ENCODE measurements at places on chromosomes 4 and X.

- no peak for DNase-seq
These were observed 55.9 kb downstream of the FHDC1 start for GRCh38 chr4:152992027-152992426.

DNA sequence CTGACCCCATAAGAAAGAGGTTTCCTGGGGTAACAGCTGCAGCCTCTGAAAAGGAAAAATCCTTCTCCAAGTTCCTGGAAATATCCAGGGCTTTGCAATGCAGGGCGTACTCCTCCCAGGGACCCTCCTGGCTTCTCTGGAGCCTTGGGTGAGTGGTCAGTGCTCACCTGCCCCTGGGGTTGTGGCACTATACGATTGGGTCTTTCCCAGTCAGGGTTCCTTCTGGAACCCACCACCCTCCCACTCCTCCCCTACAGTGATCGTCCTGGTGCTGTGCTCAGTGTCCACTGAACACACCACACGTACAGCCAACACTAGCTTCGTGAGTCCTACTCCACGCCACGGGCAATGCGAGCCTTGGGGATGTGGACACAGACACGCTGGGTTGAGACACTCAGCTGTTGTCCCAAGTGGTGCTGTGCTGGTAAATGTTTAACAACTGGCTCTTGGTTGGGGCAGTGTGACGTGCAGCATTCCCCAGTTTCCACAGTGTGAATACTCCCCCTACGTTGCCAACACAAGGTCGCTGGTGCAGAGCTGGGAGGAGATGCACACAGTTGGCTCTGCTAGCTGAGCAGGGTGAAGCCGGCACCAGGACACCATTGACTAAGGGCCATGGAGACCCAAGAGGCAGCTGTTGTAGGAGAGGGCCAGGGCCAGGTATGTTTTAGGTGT lies 65.4 kb downstream of the HTRA3 start:
- DNase-seq = no peak

DNA sequence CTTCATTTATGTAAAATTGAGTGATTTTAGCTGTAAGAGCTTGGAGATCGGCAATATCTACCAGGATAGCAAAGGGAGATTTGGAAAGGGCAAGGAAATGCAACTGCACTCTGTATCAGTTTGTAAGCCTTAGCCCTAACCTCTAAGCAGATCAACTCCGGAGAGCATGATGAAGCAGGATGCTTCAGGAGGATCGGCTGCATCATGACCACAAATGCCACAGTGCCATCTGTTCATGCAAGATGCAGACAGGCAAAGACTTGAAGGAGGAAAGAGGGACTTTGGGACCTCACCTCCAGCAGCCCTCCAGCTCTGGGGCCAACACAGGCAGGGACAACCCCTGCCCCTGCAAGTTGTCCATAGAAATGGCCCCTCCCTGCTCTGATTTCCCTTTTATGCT lies 377.6 kb upstream of the GATB start:
- no peak for DNase-seq

DNA sequence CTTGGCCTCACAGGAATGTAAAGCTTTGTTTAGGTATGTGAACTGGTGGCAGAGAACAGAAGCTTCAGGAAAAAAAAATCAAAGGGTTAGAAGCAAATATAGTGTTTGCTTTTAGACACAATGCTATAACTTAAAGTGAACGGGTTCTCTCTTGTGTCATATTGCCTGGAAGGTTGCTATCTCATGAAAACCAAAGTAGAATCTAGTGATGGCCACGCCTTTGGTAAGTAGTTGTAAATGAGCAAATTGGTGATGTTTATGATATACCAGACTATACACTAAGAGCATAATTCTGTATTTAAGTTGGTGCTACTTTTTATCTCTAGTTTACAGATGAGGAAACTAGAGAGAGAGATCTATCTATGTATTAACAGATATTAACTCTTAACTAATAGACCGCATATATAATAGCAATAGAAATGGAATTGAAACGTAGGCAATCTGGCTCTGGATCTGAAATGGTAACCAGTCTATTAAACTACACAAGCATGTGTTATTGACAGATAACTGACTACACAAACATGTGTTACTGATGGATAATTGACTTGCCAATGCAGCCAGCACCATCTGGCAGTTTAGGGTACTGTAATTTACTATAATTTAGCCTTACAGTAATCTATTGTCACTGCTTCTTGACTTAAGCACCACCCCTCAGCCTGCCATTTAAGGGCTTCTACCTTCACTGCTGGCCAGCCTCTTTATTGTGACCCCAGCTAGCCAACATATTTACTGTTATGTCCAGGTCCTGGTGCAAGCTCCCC lies 40.8 kb downstream of the HCCS start:
- no peak for DNase-seq

DNA sequence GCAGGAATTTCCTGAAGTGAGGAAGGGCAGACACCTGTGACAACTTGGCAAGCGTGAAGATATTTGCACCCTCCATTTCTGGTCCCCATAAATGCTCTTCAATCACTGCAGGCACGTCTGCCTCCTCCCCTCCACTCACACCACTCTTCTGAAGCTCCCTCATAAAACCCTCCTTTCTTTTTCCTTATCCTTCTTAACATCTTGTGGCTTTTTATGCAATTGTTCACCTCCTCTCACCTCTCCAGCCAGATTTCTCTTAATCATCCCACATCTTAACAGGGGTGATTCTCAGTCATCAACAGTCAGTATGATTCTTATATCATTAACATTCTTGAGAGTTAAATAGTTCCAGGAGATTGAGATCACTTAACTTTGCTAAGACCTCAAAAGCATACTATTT lies 277.4 kb downstream of the SPRY1 start:
- DNase-seq = no peak

GRCh38 chr4:105470766-105471165 lies 3.1 kb downstream of the PPA2 start:
- DNase-seq = no peak

DNA sequence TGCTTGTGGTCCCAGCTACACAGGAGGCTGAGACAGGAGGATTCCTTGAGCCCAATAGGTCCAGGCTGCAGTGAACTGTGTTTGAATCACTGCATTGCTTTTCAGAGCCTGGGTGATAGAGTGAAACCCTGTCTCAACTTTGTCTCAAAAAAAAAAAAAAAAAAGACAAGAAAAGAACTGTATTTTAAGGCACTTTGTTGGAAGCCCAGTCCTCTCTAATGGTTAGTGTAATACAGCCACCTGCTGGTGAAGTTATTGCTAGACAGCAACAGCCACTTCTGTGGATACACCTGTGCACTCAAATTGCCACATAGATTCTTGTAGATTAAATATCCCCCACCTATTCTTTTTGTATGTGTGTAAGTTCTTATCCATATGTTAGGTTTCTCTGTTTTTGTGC lies 10.1 kb upstream of the FGG start:
- DNase-seq = no peak
